ENCODE measurements at places on chromosomes 4 and X.

GRCh38 chrX:150063674-150064073 lies 125.4 kb upstream of the EOLA2 start:
- DNase-seq: no peak

GRCh38 chrX:22147214-22147613 lies 115.1 kb downstream of the PHEX start:
- no peak for DNase-seq

- DNase-seq: no peak
Observed at GRCh38 chrX:116628464-116628863, 165.7 kb upstream of the CT83 start.

- no peak for DNase-seq
Observed at GRCh38 chrX:72105436-72105835, 26.3 kb downstream of the RTL5 start.

DNA sequence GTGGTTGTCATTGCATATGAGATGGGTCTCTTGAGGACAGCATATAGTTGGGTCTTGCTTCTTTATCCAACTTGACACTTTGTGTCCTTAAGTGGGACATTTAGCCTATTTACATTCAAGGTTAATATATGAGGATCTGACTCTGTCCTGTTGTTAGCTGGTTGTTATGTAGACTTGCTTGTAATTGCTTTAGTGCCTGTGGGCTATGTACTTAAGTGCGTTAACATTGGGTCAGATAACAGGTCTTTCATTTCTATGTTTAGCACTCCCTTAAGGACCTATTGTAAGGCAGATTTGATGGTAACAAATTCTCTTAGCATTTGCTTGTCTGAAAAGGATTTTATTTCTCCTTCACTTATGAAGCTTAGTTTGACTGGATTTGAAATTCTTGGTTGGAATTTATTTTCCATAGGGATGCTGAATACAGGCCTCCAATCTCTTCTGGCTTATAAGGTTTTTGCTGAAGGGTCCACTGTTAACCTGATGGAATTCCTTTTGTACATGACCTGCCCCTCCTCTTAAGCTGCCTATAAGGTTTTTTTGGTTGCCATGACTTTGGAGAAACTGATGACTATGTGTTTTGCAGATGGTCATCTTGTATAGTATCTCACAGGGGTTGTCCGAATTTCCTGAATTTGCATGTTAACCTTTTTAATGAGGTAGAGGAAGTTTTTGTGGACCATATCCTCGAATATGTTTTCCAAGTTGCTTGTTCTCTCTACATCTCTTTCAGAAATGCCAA lies 162.0 kb downstream of the NKX6-1 start:
- no peak for DNase-seq

- DNase-seq: no peak
Observed at GRCh38 chr4:154616287-154616686, 3.8 kb upstream of the FGG start.

DNA sequence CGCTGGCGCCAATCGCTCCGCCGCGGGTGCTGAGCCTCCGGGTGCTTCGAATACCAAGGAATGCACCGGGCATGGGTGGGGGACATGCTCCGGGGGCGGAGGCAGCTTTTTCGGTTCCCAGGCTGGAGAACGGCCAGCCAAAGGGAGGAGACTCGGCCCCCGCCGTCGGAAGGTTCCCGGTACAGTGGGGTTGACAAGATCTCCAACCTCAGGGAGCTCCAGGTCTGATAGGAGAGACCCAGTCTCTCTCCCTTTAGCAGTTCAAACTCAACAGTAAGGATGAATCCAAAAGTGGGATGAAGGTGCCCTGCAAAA lies 29.1 kb upstream of the BCORL1 start:
- no peak for DNase-seq

GRCh38 chrX:17736478-17736855 lies 826 bp upstream of the SCML1 start:
- DNase-seq: no peak

GRCh38 chr4:1856943-1857699 lies 1.2 kb upstream of the LETM1 start:
- no peak for DNase-seq

GRCh38 chr4:137701401-137701800 lies 169.1 kb upstream of the PCDH18 start:
- no peak for DNase-seq

GRCh38 chrX:151792505-151792904 lies 58.0 kb downstream of the CNGA2 start:
- DNase-seq: no peak

GRCh38 chr4:140330311-140330900 lies 43.0 kb upstream of the SCOC start:
- DNase-seq: peak; percentile 3

GRCh38 chr4:7289589-7289988 lies 97.3 kb downstream of the SORCS2 start:
- no peak for DNase-seq

DNA sequence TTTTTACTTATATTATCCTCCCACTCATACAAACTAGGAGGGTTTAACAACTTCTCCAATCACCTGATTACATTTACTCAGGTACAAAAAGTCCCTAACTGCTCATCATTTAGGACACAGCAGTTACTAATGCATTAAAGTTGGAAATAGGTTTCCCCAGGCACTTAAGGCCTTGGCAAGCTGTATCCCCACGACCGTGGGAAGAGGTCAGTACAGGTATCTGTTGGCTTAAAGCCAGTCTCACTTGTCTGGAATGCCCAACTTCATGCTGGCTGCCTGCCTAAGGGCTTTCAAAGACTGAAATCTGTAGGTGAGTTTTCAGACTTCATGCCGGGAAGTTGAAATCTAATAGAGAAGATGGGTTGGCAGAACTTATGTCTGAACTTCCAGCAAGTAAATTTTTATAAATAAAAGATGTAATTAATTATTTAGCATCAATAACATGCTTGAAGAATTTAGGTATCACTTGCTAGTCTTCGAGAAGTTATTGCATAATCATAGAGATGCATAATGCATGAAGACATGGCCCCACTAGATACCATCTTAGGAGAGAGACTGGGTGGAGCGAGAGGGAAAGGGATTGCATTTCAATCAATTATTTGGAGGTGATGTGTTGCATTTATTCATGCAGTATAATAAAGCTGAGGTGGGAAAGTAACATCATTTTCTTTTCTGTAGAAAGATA lies 54.2 kb downstream of the SCD5 start:
- DNase-seq: no peak

DNA sequence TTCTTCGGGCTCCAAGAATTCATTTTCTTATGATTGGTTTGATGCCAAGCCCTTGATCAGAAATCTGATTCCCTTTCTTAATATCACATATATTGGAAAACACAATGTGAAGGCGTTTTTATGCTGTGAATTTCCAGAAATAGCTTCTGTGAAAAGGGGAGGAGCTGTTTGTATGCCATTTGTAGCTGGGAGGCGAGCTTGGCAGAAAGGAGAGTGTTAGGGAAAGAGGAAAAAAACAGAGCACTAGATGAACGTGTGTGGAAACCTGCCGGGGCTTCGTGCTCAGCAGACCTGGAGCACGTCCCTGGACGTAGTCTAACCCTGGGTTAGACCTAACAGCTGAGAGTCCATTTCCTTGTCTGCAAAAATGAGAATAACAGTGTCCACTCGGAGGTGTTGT lies 3.4 kb downstream of the CLCN4 start:
- no peak for DNase-seq

DNA sequence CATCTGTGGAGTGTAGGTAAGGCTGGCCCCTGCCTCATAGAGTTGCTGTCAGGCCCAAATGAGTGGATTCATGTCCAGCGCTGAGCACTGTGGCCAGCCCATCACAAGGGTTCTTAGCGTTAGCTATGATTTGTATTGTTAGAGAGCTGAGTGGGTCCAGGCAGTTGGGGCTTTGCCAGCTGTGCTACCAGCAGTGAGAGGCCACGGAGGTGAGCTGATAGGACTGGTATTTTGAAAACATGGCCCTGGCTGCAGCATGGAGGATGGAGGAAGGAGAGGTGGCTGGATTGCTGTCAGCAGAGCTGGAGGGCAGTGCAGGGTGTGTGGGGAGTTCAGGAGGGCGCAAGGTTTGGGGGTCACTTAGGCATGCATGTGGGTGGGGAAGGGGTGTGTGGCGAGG lies 69.8 kb downstream of the PSAPL1 start:
- DNase-seq: no peak

- no peak for DNase-seq
Observed at GRCh38 chrX:126701380-126701779, 118.1 kb upstream of the PRR32 start.

DNA sequence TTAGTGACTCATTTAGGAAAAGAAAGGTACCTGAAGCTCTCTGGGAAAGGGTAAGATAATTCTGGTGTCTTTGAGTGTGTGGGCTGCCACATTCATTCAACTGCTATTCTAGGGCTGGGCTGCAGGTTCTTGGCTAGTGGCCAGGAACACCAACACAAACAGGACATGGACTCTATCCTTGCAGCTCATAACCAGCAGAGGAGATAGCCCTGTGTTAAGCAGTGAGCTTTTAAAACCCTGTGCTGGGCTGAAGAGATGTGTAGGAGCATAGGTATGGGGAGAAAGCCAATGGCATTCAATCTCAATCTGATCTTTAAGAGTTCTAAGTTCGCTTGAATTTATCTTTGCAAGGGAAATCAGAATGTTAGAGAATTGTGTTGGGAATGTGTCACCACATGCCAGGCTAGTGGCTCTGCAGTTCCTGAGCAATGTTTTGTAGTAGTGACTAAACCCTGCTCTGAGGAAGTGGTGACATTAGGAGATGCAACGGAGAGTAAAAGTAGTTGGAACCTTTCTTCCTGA lies 39.2 kb downstream of the SGMS2 start:
- no peak for DNase-seq

GRCh38 chr4:66681962-66682361 lies 863.3 kb downstream of the CENPC start:
- DNase-seq: no peak

DNA sequence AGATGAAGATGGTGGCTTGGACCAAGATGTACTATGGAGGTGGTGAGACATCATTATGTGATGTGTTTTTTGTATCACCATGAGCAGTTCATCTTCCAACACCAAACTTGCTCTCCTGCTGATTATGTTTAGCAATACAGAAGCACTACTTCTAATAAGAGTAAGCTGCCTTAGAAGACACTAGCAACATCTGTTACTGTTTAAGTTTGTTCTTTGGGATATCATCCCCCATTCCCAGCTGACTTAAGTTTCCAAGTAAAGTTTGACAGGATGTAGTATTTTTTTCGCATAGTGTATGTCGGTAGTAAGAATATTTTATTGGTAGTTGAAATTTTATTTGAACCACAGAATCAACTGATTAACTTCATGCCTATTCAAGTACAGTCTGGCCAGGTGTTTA lies 123.5 kb upstream of the BMPR1B start:
- DNase-seq: no peak

DNA sequence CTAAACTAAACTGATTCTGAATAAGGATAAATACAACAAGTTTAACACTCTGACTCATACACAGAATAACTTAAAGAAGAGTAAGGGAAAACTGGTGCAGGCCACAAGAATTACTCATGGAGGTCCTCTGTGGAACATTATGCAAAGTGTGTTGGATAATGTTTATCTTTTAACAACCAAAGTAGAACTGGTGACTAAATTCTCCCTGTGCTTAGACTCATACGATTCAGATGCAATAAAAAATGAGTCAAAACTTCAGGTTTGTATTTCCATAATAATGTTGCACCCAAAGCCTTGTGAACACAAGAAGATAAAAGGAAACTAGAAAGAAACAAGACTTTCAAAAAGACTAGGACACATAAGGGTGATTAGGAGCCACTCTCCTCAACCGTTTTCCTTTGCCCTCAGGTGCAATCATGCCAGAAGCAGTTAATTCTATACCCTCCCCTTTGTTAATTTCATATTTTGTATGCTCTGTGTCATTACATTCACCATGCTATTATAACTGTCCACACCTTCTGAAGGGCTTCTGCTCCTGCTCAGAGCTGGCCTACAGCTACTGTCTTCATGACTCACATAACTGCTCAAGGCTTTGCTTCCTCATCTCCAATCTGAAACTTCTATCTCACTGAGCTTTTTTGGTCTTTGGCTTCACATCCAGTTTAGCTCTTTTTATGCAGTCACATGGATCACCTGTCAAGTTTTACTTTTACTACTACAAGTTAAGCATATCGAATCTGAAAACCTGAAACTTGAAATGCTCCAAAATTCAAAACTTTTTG lies 60.2 kb downstream of the KCNIP4 start:
- DNase-seq: peak; percentile 78

GRCh38 chrX:15055146-15055930 lies 182.1 kb downstream of the MOSPD2 start:
- DNase-seq: no peak

GRCh38 chrX:119942831-119943184 lies 743 bp downstream of the NKAP start:
- no peak for DNase-seq

- peak; percentile 74 for DNase-seq
Observed at GRCh38 chr4:40055863-40056715, 561 bp upstream of the N4BP2 start.

- no peak for DNase-seq
Observed at GRCh38 chr4:109278594-109279031, 23.8 kb downstream of the COL25A1 start.

DNA sequence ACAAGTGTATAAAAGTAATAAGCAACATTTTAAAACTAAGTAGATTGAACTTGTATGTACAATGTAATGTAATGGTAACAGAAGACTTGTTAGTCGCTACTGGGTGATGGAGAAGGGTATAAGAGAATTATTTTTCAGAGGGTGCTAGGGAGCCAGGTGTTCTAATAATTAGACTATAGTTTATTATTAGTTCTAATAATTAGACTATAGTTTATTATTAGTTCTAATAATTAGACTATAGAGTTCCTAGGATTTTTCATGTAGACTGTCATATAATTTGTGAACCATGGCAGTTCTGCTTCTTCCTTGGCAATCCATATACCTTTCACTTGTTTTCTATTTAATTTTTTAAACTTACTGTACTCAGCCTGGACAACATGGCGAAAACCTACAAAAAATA lies 117.3 kb upstream of the TSPAN5 start:
- no peak for DNase-seq

GRCh38 chr4:93182722-93183121 lies 645.8 kb upstream of the ATOH1 start:
- DNase-seq: no peak

DNA sequence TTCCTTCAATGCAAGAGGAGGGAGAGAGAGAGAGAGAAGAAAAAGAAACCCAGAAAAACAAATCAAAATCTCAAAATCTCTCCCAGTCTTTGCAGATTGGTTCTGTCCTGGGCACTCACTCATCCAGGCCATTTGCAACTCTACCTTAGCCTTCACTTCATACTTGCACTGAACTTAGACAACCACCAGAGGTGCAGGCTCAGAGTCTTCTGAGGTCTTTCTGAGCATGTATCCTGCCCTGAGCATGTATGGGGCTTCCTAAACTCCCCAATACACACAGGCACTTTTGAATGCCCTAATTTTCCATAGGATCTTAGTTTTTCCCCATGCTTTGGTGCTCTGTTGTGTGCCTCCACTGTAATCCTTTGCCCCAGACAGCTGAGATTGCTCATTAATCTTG lies 2.9 kb downstream of the CFI start:
- DNase-seq: no peak

GRCh38 chrX:130702867-130703707 lies 199.9 kb downstream of the ENOX2 start:
- DNase-seq: no peak

All from kidney glomerular epithelial cell (primary cell).